ENCODE measurements at places on chromosomes 16 and 17.
A peak's percentile ranks its signal among the peaks of the same experiment; 100 is the strongest.

DNA sequence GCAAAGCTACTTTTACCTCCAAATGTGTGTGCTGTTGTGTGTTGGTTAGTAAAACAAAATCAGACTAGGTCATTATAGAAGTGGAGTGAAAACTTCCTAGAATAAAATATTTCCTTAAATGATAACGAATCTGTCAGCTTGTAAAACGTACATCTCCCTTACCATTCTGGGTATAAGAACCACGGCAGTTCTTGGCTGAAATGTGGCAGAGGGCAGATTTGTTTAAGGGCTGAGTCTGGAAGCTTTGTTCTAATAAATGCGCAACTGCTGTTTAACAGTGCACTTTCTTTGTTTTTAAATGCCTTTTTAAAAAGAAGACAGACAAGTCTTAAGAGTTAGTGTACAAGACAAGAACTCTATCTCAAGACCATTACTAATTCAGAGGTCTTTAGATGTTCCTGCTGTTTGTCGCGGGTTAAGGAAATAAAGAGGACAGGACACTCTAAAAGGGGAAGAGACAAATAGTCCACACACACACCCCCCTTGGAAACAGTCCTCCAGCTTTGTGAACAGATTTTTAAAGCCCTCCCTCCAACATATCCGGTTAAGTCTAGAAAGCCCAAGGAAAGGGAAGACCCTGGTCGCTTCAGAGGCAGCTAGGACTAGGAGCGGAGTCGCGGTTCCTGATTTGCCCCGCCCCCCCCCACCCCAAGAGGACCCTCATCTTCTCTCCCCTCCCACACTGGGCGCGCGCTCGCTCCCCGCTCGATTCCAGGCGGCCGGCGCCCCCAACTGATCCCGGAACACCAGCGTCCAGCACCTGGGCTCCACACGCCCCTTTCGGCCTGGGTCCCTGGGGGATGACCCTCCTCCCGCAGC lies 658 bp downstream of the SYNRG start:
- DNase-seq = peak; percentile 40

DNA sequence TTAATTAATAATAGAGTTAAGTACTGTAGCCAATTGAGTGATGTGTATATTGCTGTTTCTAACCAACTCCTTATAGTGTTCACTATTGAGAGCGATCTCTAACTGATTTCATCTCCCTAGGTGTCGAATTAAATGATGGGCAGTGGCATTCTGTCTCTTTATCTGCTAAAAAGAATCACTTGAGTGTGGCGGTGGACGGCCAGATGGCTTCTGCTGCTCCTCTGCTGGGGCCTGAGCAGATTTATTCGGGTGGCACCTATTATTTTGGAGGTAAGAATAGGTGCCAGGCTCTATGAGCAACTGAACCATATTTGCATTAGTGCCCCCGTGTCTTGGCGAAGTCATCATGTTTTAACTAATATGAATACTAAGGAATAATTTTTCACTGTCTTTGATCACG lies 184.6 kb downstream of the CNTNAP4 start:
- DNase-seq = no peak

DNA sequence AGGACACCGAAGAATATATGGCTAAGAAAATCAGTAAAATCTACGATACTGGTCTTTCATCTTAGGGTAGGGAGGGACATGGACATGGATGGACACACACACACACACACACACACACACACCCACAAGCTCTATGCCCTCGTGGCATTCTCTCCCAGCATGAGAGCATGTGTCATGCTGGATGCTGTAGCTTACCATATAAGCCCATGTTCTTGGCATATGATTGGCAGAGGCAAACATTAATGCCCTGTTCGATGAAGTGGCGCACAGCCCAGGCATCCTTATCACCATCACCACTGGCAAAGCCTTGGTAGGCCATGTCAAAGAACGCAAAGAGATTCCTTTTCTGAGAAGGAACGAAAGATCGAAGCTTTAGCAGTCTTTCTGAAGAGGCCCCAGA lies 17.6 kb downstream of the GOT2 start:
- DNase-seq = no peak

DNA sequence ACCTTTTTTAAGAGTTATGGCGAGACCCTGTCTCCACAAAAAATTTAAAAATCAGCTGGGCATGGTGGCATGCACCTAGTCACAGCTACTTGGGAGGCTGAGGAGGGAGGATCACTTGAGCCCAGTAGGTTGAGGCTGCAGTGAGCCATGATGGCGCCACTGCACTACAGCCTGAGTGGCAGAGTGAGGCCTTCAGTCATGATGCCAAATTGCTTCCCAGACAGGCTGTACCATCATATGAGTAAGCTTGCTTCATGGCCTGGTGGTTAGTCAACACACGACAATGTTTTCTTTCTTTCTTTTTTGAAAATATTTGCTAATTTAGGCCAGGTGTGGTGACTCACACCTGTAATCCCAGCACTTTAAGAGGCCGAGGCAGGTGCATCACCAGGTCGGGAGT lies 12.5 kb downstream of the NTAN1 start:
- no peak for DNase-seq

GRCh38 chr16:50809561-50809960 lies 67.7 kb downstream of the CYLD start:
- DNase-seq = no peak

- peak; percentile 7 for DNase-seq
Observed at GRCh38 chr16:68377667-68378393, 67.0 kb downstream of the PRMT7 start.

DNA sequence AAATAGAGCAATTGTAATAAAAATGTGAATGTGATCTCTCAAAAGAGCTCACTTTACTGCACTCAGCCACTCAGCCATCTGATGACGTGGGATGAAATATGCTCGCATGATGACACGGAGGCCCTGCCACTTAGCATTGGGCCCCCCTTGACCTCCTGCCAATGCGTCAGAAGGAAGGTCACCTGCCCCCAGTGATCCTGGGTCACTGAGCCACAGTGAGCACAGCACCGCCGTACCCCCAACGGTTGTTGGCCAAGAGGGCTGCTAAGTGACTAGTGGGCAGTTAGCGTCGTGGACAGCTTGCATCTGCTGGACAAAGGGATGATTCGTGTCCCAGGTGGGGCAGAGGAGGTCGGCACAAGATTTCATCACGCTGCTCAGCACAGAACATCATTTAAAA lies 22.9 kb downstream of the ZC3H18 start:
- DNase-seq = no peak

- DNase-seq = no peak
Observed at GRCh38 chr16:4902038-4902437, 34.9 kb downstream of the PPL start.

- DNase-seq = peak; percentile 31
Observed at GRCh38 chr17:7323731-7324437, 5.3 kb downstream of the NEURL4 start.

- DNase-seq = no peak
Observed at GRCh38 chr17:51741458-51741857, 417.1 kb downstream of the CA10 start.

DNA sequence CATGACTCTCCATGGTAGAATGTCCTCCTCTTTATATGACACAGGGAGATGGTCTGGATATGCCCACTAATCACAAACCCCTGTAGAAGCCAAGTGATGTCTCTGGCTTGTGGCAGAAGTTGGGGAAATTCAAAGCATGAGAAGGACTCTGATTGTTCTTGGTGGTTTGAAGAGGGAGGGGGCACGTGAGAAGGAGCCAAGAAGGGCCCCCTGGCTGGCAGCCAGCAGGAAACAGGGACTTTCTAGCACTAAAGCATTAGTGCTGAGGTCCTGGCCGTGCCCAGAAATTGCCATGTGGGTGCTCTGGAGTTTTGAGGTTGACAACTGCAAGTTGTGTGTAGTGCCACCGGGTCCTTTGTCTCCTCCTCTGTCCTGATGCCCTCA lies 199.9 kb downstream of the LGALS9B start:
- no peak for DNase-seq

GRCh38 chr16:82658796-82659195 lies 32.0 kb downstream of the CDH13 start:
- no peak for DNase-seq

- peak; percentile 83 for DNase-seq
Observed at GRCh38 chr17:7956228-7956965, 24.4 kb downstream of the CNTROB start.

DNA sequence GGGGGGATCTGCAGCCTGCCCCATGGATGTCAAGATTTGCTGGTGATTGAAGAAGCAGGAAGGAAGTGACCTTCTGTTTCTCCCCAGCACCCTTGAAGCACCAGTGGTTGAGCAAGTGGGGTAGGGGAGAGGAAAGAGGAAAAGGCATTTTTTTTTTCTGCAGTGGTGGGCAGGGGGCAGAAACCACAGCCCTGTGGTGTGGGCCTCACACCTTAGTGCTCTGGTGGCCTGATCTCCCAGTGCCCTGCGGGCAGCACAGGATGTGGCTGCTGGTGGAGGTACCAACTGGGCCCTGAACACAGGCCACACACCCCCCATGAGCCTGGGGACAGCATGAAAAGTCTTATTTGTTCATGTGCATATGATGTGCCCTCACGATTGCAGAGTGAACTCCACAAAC lies 7.1 kb downstream of the ITGAD start:
- no peak for DNase-seq

GRCh38 chr17:33287096-33287725 lies 5.9 kb downstream of the ASIC2 start:
- DNase-seq = no peak

DNA sequence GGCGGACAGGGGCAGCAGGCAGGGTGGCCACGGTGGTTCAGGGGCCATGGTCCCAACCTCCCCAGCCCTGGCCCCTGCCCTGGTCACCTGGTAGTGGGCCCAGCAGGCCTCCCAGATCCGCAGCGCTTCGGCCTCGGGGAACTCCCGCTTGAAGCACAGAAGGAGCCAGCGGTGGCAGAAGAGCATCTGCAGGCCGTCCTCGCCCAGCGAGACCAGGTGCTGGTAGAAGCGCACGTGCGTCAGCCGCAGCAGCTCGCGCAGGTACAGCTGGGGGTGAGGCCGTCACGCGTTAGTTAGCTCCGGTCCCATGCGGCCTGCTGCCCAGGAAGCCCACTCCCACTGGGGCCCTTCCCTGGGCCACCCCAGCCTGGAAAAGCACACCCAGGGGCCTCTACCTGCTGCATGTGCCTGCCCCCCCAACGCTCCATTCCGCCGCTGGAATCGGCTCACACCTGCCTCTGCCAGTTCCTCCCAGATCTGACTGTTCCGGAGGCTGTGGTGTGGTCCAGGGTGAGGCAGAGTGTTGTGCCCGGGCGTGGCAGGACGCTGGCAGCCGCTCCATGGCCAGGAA lies 90.8 kb downstream of the TBC1D16 start:
- DNase-seq = no peak

- no peak for DNase-seq
Observed at GRCh38 chr17:58730937-58731336, 24.7 kb upstream of the PPM1E start.

- no peak for DNase-seq
Observed at GRCh38 chr16:24255456-24256371, at the start of gene CACNG3. TSS of gene CACNG3 (plus strand) at chr16:24256335. CDS start at chr16:24256755, 420 bp downstream.

GRCh38 chr17:43129671-43130010 lies 4.5 kb upstream of the BRCA1 start:
- DNase-seq = no peak

- DNase-seq = peak; percentile 47
Observed at GRCh38 chr17:40219594-40220338, 662 bp downstream of the WIPF2 start.

GRCh38 chr17:62735044-62735651 lies 73.0 kb downstream of the MARCHF10 start:
- DNase-seq = no peak

DNA sequence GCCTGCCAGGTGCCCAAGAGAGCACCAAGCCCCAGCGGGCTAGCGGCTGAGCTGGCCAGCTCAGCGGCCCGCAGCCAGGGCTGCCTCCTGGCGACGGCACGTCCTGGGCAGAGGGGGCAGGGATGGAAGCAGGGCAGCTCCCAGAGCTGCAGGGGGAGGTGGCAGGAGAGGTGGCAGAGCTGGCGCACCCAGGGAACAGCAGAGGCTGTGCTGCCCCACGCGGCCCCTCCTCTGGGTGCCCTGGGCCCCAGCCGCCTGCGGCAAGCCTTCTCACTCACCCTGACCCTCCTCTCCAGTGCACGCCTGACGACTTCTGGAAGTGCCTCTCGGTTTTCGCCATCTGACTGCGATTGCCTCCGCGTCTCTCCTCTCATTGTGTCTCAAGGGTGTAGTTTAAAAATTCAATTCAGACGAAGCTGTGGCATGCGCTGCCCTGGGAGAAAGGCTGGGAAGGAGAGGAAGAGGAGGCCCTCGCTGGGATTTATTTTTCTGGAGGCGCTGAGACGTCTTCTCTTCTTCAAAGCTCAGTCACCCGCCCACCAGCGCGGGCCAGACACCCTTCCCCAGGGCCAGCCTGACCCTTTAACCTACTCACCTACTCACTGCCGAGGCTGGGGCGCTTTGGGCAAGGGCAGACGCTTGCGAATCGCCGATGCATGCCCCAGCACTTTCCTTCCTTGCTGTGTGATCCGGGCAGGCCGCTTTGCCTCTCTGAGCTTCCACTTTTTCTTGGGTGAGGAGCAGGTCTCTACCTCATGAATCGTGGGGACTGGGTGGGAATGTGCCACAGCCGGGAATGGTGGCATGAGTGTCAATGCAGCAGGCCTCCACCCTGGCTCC lies 24.9 kb downstream of the GSE1 start:
- no peak for DNase-seq

DNA sequence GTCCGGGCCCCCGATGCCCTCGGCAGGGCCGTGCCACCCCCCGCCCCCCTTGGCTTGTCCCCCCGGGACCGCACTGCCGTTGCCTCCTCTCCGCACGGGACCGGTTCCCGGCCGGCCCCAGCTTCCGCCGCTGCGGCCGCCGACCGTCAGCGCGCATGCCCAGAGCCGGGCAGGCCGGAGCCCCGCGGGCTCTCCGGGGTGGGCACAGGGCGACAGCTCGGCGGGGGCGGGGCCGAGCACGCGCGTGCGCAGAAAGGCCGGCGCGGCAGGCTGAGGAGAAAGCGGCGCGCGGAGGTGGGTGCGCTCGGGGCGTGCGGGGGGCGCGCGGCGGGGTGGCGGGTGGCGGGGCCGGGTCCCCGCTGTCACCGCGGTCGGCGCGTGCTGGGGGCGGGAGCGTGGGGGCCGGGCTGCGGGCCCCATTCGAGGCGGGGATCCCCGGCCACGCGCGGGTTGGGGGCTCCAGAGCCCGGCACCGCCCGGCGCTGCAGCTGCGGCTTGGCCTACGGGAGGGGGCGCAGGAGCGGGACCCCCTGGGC lies at the start of gene TBC1D24:
TBC1D24 (plus strand) TSS at position 251 of the 536 bp plus-strand sequence. CDS start 21,022 bp downstream, outside the sequence.
- peak; percentile 73 for DNase-seq

DNA sequence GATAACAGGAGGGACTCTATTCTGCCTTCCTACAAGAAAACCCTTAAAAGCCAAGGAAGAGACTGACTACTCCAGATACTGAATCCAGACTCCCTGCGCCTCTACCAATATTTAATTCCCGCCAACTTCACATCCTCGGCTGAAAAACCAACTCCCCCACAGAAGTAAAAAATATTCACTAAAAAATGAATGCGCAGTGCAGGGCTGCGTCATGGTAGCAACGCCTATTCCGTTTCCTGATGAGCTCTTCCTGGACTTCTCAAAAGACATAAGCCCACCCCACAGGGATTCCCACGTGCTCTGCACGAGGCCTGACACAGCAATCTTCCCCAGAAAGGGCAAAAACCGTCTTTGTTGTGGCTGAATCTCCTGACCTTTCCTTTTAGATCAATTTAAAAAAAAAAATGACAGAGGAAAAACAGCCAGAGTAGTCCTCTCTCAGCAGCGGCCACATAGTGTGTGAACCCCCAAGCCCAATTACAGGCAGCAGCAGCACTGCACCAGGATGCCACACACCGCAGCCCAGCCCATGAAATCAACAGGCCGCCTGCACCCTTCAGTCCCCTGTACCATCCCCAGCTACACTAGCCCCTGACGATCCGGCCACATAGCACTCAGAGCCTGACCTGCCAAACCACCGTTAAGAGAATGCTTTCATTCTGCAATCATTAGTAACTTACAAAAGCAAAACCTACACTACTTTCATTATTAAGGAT lies 23.9 kb downstream of the KLHDC4 start:
- no peak for DNase-seq

GRCh38 chr17:79396696-79397095 lies 214.2 kb downstream of the RBFOX3 start:
- DNase-seq = no peak

Measured in fibroblast of the aortic adventitia (primary cell).